ENCODE measurements at places on chromosomes 5 and 9. TPM values are rescaled to one million over a fixed set of nuclear protein-coding genes. Genes with fewer than 3 reads are reported as not detected.

DNA sequence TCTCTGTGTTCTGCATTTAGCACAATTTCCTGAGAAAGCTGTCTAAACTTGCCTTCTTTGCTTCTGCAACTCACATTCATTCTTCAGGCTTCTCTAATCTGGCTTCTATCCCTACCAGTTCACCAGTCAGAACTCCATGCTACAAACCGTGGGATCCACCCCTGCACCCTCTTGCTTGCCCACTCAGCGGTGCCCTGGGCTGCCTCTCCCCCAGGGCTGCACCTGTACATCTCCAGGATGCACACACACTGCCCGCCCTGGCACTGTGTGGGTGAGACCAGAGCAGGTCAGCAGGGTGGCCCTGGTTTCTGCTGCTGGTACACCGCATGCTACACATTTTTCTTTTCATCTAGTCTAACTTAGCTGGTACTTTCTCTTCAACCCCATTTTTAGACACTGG, 127.1 kb downstream of the FANCC start:
- no peak for DNase-seq

DNA sequence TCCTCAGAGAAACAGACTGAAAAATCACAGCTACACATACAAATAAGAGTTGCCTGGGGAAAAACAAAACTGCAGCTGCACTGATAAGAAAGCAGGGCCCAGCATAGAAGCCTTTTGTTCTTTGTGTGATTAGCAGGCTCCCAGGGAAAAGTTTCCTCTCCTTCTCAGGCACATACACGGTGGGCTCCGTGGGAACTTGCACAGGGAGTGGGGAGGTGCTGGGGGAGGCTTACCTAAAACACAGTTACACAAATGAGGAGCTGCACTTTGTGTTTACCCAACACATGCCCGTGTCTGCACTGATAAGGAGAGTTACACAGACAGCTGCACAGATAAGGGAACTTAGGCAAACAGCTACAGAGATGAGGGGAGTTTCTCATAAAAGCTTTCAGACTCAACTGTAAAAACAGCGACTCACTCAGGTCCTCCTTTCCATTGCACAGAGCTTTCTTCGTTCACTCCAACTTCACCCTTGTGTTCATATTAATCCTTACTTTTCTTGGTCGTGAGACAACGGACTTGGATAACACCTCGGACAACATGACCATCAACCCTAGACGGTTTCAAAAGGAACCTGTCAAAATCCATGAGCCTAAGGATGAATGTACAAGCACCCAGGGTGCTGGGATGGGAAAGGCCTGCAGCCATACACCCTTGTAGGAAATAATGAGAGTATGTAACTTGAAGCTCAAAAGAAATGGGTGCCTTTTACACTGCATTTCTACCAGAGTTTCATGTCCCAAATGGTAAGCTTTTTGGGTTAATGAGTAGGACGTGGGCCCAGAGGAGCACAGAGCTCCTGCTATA, 50.8 kb downstream of the SERINC5 start:
- no peak for DNase-seq

DNA sequence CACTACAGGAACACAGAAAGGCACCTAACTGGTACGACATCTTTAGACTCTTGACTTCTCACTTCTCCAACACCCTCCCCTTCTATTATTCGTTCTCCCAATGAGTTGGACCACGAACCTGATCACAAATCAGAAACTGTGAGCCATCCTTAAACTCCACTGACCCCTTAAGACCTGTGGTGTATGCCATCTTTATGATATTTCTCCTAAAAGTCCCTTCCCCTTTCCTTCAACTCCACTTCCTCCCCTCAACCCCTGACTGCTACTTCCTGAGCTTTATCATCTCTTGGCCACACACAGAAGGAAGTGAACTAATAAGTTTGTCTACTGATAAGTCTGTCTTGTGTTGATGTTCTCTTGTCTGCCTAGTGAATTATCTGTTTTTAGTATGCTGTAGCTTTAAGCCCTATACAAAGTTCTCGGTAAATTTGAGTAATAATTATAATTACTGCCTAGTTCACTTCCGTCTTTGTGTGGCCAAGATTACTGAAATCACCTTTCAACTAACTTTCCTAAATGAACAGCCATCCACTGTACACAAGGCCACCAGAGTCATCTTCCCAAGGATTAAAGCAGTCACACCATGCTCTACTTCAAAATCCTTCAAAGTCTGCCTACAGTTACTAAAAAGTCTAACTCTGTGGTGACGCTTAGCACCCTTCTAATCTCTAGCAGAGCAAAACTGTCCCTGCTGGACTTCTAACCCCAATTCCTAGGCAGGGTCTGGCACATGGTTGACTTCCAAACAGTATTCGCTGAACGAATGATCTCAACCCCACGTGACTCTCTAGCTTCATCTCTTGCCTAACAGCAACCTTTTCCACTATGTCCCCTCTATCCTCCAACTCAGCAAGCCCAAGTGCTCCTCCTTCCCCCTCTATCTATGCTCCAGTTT, 23.2 kb downstream of the ELOVL7 start:
- DNase-seq = no peak

Gene ERCC8
- total RNA-seq = 11.3 TPM

Gene MZB1
- total RNA-seq = 27.3 TPM

Gene NMUR2
- not detected for total RNA-seq

Gene SPATA6L
- total RNA-seq = 0.60 TPM
